ENCODE measurements at places on chromosomes 5 and 9. TPM values are rescaled to one million over a fixed set of nuclear protein-coding genes. Genes with fewer than 3 reads are reported as not detected.

DNA sequence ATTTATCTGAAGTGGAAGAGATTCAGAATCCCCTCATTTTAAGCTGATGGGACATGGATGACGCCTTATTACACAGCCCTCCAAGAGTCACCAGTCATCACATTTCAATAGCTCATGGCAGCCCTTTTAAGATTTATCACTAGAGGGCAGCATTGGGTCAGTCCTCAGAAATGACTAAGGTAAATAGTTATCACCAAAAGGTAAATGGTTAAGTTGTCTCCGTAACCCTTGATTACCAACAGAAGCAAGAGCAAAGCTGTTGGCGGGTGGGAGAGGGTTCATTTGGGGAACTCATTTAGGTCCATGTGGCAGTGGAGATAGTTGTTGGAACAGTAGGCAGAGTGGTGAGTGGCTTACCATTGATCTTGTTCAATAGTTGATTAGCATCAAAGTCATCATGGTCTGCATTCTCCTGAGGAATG lies 12.0 kb upstream of the C9 start:
- peak; percentile 51 for DNase-seq

GRCh38 chr5:129382921-129383672 lies 77.0 kb upstream of the ADAMTS19 start:
- DNase-seq: no peak

DNA sequence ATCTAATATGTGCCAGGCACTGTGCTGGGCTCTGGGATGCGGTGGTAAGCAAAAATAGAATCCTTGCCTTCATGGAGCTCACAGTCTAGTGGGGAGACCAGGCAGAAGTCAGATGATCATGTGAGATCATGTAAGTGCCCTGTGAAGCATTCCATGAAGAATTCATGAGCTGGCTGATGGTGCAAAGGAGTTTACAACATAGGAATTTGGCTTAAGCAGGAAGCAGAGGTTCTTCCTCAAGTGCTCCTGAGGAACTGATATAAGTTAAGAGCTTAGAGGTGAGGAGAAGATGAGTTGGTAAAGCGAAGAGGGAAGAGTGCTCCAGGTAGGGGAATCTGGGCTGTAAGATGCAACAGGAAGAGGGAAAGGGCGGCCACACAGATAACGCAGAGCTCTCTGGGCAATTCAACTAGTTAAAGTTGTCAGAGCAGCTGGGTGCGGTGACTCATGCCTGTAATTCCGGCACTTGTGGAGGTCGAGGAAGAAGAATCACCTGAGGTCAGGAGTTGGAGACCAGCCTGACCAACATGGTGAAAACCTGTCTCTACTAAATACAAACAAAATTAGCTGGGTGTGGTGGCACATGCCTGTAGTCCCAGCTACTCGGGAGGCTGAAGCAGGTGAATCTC lies 78.5 kb upstream of the SPATA31D4 start:
- no peak for DNase-seq

GRCh38 chr9:91089405-91090129 lies 272.2 kb downstream of the AUH start:
- peak; percentile 48 for DNase-seq

DNA sequence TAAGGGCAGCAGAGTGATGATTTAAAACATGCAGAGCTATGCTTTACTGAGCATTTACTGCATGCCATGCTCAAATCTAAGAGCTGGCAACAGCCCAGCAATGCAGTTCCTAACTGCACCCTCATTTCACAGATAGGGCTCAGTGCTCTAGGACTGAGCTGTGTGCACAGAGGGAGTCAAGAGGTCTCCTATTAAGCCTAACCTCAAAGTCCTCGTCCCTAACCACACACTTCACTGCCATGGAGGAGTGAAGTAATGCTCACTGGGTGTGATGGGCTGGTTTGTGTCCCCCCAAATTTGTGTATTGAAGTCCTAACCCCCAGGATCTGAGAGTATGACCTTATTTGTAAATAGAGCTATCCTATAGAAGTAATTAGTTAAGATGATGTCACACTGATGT lies 25.9 kb downstream of the BARX1 start:
- DNase-seq: no peak

- no peak for DNase-seq
Observed at GRCh38 chr5:84125216-84125615, 259.5 kb downstream of the EDIL3 start.

GRCh38 chr5:851076-851475 lies 290 bp upstream of the ZDHHC11 start:
- DNase-seq: no peak

DNA sequence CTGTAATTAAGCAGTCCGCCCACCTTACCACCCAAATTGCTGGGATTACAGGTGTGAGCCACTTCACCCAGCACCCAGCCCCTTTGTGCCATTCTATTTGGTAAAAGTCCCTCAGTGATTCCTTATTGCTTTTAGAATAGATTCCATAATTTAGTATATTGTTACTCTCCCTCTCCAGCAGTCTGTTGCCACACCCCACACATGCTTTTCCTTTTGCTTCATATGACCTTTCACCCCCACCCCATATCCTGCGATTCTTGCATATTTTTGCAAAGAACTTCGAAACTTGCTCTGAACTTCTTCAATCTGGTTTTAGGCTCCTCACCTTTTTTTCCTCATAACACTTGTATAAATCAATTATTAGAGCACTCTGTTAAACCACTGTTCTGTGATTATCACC lies 100.2 kb downstream of the MTREX start:
- no peak for DNase-seq

GRCh38 chr9:8627976-8628679 lies 828.5 kb upstream of the DMAC1 start:
- DNase-seq: no peak

- DNase-seq: no peak
Observed at GRCh38 chr9:125462861-125463291, 201.2 kb downstream of the GAPVD1 start.

DNA sequence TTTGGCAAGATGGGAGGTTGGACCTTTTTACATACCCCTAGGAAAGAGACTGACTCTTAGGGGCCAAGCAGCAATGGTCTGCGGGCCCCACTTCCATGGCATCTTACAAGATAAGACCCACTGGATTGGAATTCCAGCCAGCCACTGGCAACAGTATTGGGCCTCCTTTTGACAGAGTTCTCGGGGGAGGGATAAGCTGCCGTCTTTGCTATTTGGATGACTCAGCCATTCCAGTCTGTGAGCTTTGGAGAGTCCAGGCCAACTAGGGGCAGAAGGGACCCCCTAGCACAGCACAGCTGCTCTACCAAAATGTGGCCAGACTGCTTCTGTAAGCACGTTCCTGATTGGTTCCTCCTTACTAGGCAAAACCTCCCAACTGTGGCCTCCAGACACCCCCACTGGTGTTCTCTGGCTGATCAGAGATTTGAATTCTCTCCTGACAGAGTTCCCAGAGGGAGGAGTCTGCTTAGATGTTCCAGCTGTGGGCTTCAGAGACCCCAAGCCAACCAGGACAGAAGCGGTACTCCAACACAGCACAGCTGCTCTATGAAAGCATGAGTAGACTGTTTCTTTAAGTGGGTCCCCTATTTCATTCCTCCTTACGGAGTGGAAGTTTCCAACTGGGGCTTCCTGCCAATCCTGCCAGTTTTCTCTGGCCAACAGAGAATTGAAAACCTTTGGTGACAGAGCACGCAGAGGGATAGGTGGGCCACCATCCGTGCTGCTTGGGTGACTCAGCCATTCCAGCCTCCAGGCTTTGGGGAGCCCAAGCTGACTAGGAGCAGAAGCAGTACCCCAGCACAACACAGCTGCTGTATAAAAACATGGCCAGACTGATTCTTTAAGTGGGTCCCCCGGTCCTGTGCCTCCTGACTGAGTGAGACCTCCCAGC lies 672.1 kb upstream of the RIOK2 start:
- DNase-seq: no peak

- DNase-seq: no peak
Observed at GRCh38 chr9:127758843-127759242, 19.6 kb downstream of the SH2D3C start.

GRCh38 chr5:140148508-140148907 lies 22.8 kb downstream of the IGIP start:
- DNase-seq: no peak

DNA sequence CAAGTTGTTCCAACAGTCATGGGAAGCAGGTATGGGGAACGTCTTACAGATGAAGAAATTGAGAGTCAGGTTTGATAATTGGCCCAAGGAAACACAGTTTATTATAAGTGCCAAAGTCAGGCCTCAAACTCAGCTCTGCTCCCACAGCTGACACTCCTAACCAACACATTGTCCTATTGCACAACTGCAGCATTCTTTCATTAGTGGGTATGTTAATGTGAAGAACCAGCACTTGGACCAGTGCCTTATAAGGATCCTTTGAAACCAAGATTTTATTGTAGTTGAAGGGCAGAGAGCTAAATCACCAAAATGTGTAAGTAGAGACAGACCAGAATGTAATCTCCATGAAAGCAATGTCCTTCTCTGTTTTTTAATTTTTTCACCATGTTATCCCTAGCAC lies 56.1 kb downstream of the GRIA1 start:
- DNase-seq: no peak

- DNase-seq: no peak
Observed at GRCh38 chr9:26891726-26892125, 876 bp downstream of the CAAP1 start.

DNA sequence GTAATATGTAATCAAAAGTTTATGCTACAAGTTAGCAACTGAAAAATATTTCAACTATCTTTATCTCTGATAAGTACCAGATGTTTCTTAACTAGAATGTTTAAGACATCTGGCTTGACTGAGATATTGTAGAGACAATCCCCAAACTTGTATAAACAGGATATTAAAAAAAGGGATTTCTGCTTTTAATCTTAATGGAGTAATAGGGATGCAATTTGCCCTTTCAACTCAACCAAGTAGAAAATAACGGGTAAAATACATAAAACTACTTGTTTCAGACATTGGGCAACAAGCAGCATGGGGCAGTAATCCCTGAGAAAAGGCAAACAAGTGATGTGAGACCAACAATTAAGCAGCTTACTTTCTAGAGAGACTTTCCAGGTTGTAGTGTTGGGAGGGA lies 9.4 kb upstream of the ADAMTS12 start:
- DNase-seq: no peak

DNA sequence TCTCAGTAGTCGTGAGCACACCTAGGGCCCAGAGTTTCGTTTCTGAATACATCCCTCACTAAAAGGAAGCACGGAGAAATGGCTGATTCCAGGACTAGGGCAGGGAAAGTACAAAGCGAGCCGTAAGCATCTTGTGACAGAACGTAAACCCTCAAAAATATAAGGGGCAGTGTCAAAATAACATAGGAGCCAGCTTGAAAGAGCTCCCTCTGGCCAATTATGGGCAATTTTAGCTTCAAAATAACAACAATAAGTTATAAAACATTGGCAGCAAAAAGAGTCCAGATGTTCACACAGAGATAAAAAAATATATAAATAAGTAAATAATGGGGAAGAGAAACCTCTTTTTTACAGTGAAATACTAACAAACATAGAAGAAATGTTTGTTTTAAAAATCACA lies 18.5 kb upstream of the GLIS3 start:
- no peak for DNase-seq

GRCh38 chr5:63401436-63402046 lies 560.7 kb downstream of the HTR1A start:
- DNase-seq: peak; percentile 66

GRCh38 chr5:157893611-157894010 lies 34.7 kb upstream of the CLINT1 start:
- DNase-seq: no peak

DNA sequence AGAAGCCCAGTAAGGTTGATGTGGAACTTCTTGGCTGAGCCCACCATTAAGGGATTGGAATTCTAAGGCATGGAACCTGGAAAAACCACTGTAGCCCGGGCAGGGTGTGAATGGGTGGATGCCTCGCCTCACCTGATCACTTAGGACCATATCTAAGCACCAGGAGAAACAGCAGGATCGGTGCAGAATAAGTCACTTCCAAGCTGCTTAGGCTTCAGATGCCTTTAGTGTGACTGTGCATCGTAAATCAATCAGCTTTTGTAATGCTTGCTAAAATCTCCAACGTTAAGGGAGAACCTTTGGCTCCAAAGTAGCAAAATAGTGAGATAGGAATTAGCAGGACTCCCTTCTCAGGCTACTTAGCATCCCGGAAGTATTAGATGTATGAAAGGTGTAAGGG lies 103.9 kb upstream of the MEGF10 start:
- DNase-seq: no peak

DNA sequence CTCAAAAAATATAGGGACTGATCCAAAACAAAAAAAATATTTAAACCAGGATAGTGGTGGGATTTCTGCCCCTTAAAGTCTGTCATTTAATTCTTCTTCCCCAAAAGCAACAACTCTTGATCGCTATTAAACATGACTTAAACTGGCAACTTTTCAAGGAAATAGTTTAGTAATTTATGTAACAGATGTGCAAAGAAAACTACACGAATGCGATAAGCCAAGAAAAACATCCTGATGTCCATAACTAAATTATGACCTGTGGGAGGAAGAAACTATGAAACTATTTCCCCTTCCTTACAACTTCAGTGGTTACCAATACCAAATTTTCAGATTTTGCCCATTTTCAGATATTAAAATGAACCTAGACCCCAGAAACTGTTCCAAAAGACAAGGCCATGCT lies 31.5 kb downstream of the CLINT1 start:
- no peak for DNase-seq

- no peak for DNase-seq
Observed at GRCh38 chr5:181198905-181199519, 6.0 kb downstream of the TRIM7 start.

- peak; percentile 78 for DNase-seq
Observed at GRCh38 chr5:40402007-40402364, 277.7 kb upstream of the PTGER4 start.

DNA sequence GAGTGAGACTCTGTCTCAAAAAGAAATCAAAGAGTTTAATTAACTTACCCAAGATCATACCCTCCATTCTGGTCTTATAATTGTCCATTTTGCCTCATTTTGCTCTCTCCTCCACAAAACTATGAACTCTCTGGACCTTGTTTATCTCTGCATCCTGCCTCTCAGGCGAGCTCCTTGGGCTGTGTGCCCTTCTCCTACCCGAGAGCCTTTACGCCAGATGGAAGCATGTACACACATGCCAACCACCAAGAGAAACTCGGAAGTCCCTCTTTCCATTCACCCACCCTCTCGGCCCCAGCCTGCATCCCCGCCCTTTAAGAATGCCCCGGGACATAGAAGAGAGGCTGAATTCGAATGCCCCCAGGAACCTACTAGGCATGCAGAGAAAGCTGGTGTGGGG lies 25.9 kb downstream of the CPLX2 start:
- DNase-seq: no peak

PLPP7 gene
- 0.14 TPM for total RNA-seq

PSD2 gene
- total RNA-seq: not detected

IRX2 gene
- not detected for total RNA-seq

PDE6A gene
- not detected for total RNA-seq

FLT4 gene
- 0.98 TPM for total RNA-seq

UBE2B gene
- total RNA-seq: 115 TPM

ABO gene
- not detected for total RNA-seq

MUSK gene
- total RNA-seq: not detected

NNT gene
- 55.4 TPM for total RNA-seq

DDX4 gene
- not detected for total RNA-seq

ATP6V0E1 gene
- total RNA-seq: 102 TPM

GDA gene
- total RNA-seq: not detected

LCN15 gene
- total RNA-seq: not detected

PRSS3 gene
- total RNA-seq: not detected
